ENCODE measurements at places on chromosomes 2 and 18. TPM values are rescaled to one million over a fixed set of nuclear protein-coding genes. Genes with fewer than 3 reads are reported as not detected.

EN1 gene
- total RNA-seq = not detected

GRCh38 chr18:63342206-63342605, 22.6 kb upstream of the BCL2 start:
- no peak for DNase-seq

DNA sequence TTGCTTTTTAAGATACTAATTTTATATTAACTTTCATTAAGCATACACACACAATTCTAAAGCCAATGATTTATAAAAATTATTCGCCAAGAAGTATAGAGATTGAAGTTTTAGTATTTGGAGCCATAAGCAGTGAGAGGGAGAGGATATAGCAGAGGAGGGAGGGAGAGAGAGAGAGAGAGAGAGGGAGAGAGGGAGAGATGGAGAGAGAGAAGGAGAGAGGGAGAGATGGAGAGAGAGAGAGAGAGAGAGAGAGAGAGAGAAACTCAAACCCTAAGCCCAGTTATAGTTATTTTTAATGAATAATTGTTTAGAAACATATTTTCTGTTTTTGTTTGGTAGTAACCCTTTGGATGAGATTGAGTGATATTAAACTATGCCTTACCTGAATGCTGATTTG, 5.3 kb downstream of the TWIST2 start:
- no peak for DNase-seq

DNA sequence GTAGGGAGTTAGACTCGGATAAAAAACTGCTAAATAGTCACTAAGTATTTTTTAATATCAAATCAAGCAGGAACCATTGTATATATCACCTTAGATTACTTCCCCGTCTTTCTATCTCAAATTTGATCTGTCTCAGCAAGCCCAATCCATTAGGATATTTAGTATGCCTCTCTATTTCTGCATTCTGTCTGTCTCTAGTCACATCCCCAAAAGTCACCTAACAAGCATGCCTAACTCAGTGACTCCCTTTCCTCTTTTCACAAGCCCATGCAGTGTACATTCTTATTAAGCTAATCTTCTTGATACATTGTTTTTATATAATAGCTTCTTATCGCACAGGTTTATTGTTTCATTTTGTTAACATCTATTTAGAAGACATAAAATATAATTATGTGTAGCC, 57.8 kb downstream of the PDE1A start:
- no peak for DNase-seq

DNA sequence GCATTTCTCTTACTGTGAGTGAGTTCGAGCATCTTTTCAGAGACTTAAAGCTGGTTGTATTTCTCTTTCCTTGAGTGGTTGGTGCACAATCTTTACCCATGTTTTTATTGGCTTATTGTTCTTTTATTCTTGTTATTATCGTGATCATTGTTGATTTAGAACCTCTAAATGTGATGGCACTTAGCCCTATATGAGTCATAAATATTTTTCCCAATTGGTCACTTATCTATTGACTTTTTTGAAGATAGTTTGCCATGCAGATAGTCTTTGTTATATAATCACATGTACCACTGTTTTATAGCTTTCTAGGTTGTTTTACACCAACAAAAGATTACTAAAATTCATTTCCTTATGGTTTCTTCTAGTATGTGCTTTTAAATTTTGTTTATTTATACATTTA, 141.6 kb upstream of the MSH6 start:
- no peak for DNase-seq

SH3YL1 gene
- 108 TPM for total RNA-seq

- no peak for DNase-seq
Observed at GRCh38 chr18:47191961-47192360, 15.8 kb upstream of the IER3IP1 start.

AOX1 gene
- 36.3 TPM for total RNA-seq

- DNase-seq = no peak
Observed at GRCh38 chr2:14480906-14481305, 151.6 kb upstream of the LRATD1 start.

DNA sequence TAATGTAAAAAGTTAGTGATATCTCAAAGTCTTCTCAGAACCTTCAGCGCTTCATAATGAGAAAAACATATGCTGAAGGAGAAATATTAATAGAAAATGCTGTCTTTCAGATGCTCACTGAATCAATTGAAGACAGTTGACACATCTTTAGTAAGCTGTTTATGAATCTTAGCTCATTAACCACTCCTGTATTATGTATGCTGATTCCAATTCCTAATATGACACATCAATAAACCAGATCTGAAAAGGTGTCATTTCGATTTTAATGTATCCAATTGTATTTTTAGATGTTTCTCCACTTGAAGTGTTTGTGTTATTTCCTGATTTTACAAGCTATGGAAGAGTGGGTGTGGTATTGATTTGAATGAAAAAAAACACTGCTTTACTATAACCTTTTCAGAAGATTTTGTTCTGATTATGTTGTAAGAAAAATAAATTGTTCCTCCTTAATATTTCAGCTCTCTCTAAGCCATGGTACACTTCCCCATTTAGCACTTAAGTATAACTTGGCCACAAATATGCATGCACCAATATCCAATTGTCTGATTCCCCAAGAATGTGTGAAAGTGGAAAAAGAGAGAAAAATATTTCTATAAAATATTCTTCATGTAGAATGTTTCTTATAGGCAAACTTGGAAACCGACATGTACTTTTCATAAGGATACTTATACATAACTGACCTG, 569.8 kb downstream of the ARHGAP15 start:
- DNase-seq = no peak

- DNase-seq = no peak
Observed at GRCh38 chr2:144596073-144596871, 76.4 kb upstream of the ZEB2 start.

SUCLG1 gene
- 386 TPM for total RNA-seq

DNA sequence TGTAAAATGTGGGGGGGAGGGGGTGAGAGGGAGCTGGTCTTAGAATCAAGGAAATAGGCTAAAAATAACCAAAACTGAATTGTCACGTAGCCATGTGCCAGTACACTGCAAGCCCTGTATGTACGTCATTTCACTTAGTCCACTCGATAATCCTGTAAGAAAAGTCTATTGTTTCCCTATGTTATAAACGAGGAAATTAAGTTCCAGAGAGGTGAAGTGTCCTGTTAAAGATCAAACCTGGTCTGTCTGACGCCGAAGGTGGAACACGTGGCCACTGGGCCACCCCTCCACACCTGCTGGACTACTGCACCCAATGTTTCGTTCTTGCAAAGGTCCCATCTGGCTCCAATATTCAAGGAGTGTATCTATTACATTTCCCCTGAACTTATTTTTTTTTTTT, 29.6 kb downstream of the TFCP2L1 start:
- peak; percentile 63 for DNase-seq

- DNase-seq = no peak
Observed at GRCh38 chr2:56647997-56648396, 464.2 kb downstream of the CCDC85A start.

DNA sequence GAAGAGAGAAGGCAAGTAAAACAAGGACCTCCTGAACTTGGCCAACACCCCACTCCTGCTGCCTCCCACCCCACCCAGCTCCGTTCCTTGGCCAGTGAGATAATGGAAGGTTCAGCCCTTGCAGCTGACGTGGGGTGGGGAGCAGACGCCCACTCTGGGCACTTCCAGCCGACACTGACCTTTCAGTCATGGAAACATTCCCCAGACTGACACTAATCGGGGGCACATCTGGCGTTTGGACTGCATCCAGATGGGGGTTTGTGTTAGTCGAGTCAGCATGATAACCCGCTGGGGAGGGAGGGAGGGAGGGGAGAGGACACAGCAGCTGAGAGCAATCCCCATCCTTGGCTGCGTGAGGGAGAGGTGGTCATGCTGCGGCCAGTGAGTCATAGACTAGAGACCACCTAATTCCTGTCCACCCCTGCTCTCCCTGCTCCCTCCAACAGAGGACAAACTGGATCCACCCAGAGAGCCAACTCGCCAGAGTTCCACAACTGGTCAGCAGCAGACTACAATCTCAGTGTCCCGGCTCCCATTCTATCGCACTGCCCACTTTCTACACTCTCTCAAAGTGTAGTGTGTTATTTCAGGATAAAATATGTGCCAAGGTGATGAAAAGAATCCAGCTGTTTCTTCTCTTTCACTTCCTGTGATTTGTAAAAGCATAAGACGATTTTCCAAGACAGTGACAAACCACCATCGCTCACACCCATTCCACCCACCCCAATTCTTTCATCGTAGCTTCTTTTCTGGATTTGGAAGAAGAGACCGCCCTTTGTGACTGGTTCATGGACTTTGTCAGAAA, 115.4 kb upstream of the PKDCC start:
- DNase-seq = peak; percentile 65

IL36A gene
- total RNA-seq = not detected

GRCh38 chr2:239022437-239023260, 174.8 kb downstream of the TWIST2 start:
- DNase-seq = no peak

MC5R gene
- total RNA-seq = not detected

NDC80 gene
- total RNA-seq = 5.0 TPM

SERPINE2 gene
- 2.8 TPM for total RNA-seq

DLX1 gene
- not detected for total RNA-seq

SNORC gene
- 3.5 TPM for total RNA-seq

GRCh38 chr18:63819786-63820185, 44.6 kb downstream of the SERPINB7 start:
- DNase-seq = no peak

ERICH2 gene
- total RNA-seq = not detected

- no peak for DNase-seq
Observed at GRCh38 chr18:22466608-22467395, 49.1 kb upstream of the CTAGE1 start.

DNA sequence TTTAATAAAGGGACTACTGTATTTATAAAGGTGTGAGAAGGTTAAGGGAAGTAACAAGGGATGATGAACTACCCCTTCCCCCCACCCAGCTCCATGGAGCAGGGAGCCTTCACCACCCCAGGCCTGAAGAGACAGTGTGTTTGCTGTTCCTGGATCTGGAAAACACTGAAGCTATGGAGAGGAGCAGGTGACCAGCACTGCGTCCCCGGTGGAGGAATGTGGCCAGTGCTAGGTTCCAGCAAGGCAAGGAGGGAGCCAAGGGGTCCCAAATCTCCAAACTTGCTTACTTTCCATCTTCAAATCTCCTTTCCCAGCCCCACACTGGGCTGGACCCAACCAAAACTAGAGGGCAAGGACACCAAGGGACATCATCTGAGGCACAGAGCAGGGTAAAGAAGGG, 128.7 kb upstream of the CD302 start:
- DNase-seq = no peak

DNA sequence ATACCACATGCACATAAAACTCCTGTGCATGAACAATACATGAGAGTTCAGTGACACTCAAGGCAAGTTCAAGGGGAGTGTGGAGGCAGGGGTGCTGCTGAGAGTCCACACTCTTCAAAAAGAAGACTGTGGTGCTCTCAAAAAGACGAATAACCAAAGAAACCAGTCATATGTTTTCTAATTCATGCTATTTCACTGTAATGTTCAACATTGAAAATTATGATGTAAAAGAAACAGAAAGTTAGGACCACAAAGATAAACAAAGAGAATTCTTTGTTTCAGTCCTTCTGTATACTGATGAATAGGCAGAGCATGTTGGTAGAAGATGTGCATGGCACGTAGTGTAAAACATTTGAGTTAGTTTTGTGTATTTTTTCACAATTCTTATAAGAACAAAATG, 864.2 kb upstream of the LRATD1 start:
- no peak for DNase-seq

DNA sequence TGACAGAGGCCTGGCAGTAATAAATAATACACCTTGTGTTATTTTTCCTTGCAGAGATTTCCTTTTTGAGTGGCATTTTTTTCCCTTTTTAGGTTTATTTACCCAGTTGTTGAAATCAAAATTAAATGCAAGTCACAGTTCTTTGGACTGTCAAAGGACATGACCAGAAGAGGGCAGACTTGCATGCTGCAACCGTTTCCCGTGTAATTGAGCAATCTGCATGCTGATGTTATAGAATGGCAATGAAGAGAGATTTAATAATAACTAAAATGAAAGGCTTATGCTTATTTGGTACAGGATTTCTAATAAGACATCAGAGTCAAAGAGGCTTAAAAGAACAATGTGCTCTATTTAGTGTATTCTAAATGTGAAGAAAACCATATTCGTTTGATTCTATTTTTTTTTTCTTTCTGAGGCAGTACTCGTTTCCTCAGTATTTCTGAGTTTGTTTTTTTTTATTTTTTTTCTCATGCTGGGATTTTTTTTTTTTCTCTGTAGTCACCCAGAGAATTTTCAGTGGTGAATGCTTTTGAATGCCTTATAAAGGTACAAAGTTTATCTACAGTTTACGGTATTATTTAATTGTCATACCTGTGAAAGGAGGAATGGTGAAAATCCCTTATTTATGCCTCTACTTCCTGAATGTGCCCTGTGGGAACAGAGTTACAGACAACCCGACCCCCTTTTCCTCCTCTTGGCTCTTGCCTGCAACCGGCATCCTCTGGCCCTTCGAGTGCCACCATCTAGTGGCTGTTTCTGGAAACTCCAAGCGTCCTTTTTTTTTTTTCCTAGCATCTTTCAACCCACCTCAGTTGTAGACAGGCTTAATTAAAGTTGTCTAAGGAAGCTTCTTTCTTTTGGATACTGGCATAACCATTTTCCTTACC, 368.5 kb downstream of the LRRTM1 start:
- DNase-seq = no peak

NEU2 gene
- total RNA-seq = not detected

DNA sequence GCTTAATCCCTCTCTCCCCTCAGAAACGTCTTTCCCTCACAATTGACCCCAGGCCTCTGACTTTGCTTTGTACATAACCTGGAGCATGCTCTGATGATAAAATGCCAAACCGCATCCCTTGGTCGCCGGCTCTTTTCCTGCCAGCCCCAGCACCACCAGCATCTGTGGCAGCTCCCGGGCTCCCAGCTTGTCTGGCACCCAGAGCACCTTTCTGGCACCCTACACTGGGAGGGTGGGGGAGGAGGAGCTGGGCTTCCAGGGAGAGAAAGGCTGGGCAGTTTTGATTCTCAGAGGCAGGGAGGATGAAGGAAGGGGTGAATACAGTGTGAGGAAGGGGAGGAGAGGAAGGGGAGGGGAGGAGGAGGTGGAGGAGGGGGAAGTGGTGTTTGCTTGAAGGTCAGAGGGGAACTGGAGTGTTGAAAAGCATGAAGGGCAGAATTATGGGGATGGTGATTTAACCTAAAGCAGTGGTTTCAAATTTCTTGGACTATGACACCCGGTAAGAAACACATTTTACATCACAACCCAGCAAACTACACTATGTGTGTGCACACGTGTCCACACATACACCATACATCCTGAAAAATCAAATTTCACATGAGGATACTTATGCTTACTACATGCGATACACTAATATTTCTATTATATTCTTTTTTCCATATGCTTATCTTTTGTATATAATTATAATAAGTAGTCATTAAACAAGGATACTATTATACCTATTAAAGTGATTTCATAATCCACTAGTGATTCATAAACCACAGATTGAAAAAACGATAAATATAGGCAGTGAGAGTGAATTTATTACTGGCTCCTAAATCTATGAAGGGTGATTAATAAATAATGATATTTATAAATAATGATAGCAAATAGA, 30.0 kb upstream of the IGFBP2 start:
- no peak for DNase-seq

FLACC1 gene
- total RNA-seq = 6.6 TPM

- DNase-seq = no peak
Observed at GRCh38 chr2:177021706-177022343, 190.8 kb upstream of the HNRNPA3 start.

- DNase-seq = no peak
Observed at GRCh38 chr2:122315306-122315705, 559.9 kb downstream of the TSN start.

Measured in Peyer's patch (tissue), 4 donors.